ENCODE measurements at places on chromosomes 2 and 18.

DNA sequence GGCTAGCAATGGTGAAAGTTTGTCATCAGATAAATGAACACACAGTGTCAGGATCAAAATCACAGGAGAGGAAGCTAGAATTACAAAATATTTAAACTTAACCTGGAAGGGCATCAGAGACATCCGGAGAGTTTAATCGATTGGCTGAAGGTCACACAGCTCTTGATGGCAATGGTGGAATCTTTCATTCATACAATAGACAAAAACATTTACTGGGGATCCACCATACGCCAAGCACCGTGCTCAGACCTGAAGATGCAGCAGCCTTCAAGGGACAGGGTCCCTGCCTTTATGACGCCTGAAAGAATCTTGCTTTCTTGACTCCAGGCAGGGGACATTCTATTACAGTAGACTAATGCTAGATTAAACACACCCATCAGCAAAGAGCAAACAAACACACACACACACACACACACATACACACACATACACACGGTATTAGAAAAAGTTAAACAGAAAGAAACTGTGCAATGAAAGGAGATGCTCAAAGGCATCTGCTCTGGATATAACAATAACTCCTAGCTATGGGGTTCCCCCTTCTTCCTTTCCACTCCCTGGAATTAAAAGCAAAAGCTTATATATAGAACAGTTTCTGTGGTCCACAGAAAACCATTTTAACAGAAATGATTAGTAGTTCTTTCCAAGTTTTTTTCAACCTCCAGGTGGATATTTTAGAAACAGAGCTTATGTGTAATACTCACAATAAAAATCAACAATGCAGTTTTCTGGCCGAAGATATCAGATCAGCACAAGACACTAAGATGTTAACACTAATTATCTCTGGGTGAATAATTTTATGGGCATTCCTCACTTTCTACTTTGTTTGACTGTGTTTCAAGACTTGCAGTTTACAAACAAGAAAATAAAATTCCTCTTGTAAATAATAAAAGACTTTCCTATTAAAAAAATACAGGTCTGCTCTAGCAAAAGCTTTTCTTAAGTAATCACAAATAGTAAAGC is 151.7 kb downstream of the ANKRD44 start:
- no peak for DNase-seq

DNA sequence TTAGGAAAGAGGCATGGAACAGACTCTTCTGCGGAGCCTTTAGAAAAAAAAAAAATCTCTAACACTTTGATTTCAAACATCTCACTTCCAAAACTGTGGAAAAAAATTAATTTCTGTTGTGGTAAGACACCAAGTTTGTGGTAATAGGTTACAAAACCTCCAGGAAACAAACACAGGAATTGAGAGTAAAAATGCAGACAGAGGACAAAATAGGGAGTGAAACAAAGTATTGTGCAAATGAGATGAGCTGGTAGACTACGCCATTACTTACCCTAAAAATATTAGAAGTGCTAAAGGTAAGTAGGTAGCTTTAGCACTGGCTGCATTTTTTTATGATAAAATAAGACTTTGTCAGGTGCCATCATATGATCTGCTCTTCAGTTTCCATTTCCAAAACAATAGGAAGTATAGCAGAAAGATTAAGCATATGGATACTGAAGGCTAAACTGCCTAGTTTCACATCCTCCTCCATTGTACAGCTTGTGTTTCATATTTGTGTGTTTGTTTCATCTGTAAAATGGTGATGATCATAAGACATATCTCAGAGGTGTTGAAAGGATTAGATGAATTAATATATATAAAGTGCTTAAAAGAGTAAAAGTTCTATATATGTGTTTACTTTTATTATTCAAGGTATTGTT is 309.2 kb downstream of the NR4A2 start:
- no peak for DNase-seq

DNA sequence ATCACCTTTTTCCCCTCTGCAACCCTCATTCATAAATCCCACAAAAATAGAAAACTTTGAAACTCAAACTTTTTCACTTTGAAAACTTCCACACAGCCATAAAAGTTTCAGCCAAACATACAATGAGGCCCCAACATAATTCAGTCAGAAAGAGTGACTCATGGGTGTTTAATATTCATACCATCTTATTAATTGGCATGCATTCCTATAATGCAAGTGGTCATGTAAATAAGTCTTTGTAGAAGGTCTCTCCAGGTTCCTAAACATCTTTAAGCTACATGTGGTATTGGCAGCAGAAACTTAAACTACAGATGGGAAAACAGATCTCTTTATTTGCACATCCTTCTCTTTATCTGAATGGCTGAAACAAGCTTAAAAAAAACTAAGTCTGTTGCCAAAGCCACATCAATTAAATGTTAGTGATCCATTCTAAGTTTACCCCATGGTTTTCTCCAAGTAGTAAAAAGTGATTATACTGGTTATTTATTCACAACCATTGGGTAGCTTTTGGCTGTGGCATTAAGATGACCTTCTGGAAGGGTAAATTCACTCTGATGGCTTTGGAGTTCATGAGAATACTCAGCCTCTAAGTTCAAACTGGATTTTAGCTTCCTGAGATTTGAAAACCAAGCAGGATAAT is 70.2 kb upstream of the LYPD1 start:
- DNase-seq, result no peak

DNA sequence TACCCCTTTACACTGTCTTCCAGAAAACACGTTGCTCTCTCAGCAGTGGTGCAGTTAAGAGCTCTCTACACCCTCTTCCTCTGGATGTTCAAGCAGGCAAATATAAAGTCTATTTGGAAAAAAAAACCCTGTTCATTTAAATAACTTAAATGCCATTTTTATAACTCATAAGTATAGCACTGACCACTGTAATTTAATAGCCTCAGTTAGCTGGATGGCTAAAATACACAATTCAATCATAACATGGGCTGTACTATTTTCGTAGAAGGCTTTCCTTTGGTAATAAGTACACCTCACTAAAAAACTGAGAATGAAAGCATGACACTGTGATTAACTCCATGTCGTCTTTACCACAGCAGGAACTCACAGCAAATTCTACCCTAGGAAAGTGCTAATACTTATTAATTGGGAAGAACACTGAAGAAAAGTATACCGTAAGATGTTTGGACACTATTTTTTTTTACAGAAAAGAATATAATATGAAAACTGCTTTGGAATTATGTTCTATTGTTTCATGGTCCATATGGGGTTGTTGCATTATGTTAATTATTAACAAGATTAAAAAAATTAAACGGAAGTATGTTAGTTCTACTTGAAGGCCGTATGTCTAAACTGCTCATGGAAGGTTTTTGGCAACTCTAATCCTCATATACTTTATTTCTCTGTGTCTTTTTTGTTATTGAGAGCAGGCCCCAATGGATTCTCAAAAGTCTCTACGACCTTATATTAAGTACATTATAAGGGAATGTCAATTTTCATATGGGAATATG is 269.1 kb downstream of the ZNF385B start:
- no peak for DNase-seq

GRCh38 chr2:30164131-30164925 is 17.5 kb downstream of the YPEL5 start:
- DNase-seq, result no peak

- no peak for DNase-seq
Observed at GRCh38 chr2:49167131-49167530, 12.8 kb upstream of the FSHR start.

DNA sequence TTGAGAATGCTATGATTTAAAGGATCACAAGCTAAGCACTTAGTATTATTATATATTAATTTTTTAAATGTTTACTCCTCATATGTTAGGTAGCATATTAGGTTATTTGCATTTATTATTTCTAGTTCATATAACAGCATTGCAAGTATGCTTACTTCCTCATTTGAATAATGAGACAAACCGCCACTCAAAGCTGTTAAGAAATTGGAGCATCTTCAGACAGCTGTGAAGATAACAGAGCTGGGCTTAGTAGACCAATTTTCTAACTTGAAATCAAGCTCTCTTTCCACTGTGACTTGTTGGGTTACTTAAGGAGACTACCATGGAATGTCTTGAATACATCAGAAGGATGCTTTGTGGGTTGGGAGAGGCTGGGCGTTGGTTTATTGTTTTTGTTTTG is 139.3 kb downstream of the ASXL3 start:
- no peak for DNase-seq

GRCh38 chr2:239223310-239224198 is 177.3 kb downstream of the HDAC4 start:
- peak; percentile 67 for DNase-seq

GRCh38 chr2:113755835-113756354 is 547 bp downstream of the SLC35F5 start:
- no peak for DNase-seq
